ENCODE measurements at places on chromosomes 2 and 18. TPM values are rescaled to one million over a fixed set of nuclear protein-coding genes. Genes with fewer than 3 reads are reported as not detected.
A peak's percentile ranks its signal among the peaks of the same experiment; 100 is the strongest.

DNA sequence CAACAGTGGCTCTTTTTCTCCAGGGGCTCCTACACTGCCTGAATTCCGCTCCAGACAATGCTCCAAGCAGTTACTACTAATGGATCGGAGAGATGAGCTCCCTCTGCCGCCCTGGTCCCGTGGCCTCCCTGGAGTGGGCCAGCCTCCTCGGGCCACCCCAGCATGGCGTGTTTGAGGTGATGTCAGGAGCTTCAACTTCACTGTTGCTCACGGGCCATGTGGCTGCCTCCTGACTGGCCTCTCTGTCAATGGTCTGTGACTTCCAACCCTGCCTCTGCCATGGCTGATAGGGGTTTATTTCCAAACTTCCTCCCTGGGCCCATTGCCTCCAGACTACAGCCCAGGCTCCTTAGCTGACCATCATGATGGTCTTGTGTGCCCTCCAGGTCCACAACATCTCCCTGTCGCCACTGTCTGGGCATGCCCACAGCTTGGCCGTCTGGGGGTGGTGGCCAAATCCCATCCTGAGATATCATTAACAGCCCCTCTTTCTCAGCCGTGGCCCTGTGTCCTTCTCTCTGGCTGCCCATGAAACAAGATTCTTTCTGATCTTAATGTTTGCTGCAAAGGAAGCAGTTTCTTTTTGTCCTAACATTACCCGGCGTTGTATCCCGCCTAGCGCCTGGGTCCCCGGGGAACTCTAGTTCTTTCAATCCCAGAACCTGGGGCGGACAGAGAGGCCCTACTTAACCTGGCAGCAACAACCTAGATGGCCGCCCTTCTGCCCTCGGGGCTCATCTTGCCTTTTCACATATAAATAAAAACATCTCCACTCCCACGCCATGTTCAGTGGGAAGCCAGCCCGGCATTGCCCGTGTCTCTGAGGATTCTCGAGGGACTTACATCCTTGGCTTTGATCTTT is 38.1 kb downstream of the ATOH8 start:
- DNase-seq: no peak

- no peak for DNase-seq
Measured at GRCh38 chr2:10196948-10197696, 74.6 kb downstream of the RRM2 start.

GRCh38 chr2:168568476-168569267 is 112.6 kb downstream of the CERS6 start:
- no peak for DNase-seq

- peak; percentile 73 for DNase-seq
Measured at GRCh38 chr18:903701-904100, 970 bp upstream of the ADCYAP1 start.

- DNase-seq: no peak
Measured at GRCh38 chr2:63743170-63743981, 98.3 kb upstream of the UGP2 start.

- no peak for DNase-seq
Measured at GRCh38 chr2:6069381-6069780, 377.2 kb downstream of the SOX11 start.

- DNase-seq: no peak
Measured at GRCh38 chr2:97660044-97660774, 3.6 kb downstream of the ACTR1B start.

GRCh38 chr18:8029061-8029460 is 461.9 kb downstream of the PTPRM start:
- no peak for DNase-seq

DNA sequence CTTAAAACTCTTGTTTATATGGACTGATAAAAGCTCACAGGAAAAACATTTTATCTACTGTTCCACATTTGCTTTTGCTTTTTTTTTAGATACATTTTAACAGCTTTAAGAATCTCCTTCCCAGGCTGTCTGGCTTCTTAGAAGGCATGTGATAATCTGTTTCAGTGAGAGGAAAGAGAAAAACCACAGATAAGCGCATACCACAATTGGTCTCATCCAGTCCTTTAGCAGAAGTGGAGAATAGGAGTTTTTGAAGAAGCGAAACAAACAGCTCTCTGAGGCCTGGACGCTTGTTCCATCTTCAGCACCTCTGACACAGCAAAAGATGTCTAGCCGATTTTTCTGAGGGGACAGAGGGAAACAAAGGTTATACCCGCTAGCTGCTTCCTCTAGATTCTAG is 37.6 kb downstream of the RMC1 start:
- DNase-seq: no peak

DNA sequence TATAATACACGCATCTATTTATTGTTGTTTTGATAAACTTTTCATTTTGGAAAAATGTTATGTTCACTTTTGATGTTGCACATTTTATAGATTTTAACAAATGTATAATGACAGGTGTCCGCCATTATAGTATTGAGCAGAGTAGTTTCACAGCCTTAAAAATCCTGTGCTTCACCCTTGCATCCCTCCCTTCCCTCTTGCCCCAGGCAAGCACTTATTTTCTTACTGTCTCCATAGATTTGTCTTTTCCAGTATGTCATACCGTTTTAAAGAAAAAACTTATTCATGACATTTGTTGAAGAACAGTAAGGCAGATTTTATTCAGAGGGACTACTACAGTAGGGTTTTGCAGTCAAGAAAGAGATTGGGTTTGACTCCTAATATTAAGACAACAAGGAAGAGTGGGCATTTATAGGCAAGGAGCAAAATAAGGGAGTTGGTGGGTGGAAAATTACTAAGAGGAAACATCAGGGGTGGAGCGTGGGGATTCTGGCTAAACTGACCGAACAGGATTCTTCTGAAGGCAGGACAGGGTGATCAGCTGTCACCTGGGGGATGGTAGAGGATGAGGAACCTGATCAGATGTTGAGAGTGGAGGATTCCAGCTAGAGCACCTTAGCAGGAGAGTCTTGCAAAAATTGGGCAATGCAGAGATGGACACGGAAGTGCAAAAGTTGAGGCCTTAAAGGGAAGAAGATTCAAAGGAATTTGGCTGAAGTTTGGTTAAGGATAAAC is 108.8 kb downstream of the NCK2 start:
- no peak for DNase-seq

DNA sequence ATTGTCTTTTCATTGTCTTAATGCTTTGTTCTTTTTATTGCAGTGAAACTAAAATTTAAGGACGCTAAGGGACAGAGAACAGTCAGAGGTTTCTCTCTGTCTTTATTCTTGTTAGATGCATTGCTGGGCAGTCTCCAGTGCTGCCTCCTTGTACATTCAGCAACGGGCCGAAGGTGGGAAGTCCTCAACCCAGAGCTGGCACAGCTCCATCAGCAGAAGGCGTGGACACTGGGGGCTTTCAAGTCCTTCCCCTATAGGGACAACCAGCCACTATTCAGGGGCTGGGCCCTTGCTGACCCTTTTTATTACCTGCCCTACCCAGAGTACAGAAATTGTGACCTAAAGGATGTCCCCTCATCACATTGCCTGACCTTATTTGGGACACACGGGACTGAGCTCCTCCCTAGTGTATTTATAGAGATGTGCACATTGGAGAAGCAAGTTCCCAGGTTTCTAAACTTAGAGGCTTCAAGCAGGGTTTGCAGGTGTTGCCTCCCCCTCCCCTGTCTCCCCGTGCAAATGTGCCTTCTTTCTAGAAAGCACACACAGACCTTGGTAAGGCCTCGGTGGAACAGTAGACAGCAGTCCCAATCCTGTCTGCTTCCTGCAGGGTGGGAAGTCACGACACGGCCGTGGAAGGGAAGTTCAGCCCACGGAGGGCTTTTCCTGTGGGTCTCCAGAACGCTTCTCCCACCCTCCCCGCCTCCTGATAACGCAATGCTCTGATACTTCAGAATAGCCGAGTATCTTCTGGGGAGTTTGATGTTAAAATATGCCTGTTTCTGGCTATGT is 68.2 kb downstream of the ZCCHC2 start:
- DNase-seq: no peak

- DNase-seq: no peak
Measured at GRCh38 chr2:86275384-86275799, 62.0 kb downstream of the REEP1 start.

DNA sequence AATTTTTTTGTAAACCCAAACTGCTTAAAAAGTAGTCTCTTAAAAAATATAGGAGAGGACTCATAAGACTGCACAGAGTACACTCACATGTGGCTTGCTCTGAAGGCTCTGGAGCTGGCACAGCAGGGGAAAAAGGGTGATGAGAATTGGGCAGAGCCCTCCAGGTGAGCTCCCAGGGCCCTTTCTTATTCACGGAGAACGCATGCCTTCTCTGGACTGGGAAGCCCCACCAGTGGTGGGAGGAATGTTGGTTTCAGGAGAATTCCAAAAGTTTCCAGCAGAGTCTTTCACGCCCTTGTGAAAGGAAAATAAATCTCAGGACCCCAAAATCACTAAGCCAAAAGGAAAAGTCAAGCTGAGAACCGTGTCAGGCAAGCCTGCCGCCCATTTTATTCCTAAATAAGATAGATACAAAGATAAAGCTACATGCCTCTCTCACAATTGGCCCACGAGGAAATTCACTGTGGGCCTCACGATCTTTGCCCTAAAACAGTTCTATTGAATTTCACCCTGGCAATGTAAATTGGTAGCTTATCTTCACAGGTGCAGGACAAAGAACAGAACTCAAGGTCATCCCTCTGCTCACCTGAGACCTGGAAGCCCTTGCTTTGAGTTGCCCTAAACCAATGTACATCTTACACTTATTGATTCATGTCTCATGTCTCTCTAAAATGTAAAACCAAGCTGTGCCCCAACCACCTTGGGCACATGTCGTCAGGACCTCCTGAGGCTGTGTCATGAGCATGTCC is 15.5 kb upstream of the MC5R start:
- DNase-seq: no peak

DNA sequence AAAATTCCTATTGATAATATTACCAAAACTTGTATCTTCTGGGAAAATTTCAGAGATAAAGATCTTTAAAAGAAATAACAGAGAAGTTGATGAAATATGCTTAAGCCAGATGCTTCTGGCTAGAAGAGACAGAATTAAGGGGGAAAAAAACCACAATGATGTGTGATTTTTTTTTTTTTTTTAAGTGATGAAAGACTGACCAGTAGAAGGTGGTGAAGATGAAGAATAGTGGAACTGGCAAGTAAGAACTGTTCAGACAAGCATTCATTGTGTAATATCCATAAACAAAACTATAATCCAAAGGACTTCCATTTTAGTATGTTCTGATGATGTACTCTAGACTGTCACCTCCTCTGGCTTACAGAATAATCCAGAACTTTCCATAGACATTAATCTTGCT is 89.8 kb downstream of the INO80D start:
- DNase-seq: no peak

DNA sequence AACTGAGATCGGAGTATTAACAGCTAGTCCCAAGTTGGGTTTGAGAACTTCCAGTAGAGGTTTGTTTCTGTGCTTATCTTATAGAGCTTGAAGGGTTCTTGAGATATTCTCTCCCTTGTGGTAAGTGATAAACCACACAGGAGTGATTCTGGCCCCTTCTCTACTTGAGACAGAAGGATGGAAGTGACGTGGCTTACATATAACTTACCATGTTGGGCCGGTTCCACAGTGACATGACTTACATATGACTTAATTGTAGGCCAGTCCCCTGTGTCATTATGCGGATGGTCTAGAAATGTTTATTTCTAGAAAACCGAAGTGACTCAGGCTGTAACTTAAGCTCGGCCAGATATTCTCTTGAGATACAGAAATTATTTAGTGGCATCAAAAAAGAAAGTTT is 62.7 kb downstream of the TRAPPC12 start:
- DNase-seq: no peak

DNA sequence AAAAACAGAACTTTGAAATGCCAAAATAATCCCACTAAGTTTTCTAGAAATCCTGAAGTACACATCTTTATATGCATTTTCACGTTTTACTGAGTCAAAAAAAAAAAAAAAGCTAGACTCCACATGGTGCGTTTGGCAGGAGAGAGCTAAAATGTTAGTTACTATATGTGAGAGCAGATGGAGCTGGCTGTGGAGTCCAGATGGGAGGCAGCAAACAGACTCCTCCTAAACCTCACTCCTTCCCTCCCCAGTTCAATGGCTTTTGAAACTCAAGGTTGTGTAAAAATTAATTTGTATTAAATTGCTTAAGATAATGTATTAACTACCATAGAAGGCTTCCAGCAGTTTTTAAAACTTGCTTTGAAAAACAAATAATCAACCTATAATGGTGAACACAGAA is 248.8 kb downstream of the AGPS start:
- DNase-seq: no peak

DNA sequence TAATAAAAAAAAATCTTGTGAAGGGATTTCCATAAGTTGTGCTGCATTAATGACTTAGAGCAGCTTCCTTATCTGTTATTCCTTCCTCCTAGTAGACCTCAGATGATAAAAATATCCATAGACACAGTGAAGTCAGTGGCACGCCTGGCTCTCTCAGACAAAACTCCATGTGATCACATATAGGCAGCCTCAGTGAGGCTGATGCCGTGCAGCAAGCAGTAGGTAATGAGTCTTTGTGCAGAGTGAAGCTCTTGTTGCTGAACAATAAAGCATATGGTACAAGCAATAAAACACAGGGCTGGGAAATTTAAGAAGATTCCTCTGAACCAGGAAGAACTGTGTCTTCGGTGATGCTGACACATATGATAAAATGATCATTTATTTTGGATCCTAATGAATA is 102.7 kb downstream of the CSRNP3 start:
- DNase-seq: peak; percentile 69

DNA sequence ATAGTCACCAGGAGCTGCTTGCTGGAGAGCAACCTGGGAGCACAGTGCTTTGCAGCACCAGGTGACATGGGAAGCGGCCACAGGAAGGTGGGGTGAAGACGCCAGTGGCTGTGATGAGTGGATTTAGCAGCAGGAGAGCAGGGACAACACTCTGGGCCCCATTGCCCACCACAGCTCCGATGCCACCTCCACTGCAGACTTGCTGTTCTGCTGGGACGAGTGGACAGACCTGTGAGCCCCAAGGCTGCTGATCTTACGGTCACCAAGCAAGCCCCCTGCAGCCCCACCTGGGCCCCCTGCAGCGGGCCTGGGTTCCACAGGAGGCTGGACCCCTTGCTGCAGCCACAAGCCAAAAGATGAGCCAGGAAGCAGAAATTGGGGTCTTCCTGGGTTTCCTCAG is 73.7 kb downstream of the CTIF start:
- DNase-seq: no peak

The TMEM182 gene
- polyA plus RNA-seq: 171 TPM

The M1AP gene
- 0.33 TPM for polyA plus RNA-seq

The NRBP1 gene
- polyA plus RNA-seq: 126 TPM

The SCYGR4 gene
- polyA plus RNA-seq: not detected

The DPP4 gene
- 15.5 TPM for polyA plus RNA-seq

The NEU2 gene
- not detected for polyA plus RNA-seq

The CXCR4 gene
- polyA plus RNA-seq: 31.9 TPM

The AMMECR1L gene
- 17.9 TPM for polyA plus RNA-seq

The ABCB6 gene
- 36.0 TPM for polyA plus RNA-seq

The GAD1 gene
- 0.36 TPM for polyA plus RNA-seq

The ATP5F1A gene
- polyA plus RNA-seq: 447 TPM

The FHOD3 gene
- polyA plus RNA-seq: 23.8 TPM

The RRM2 gene
- 37.2 TPM for polyA plus RNA-seq

All from muscle of back (tissue), 13 donors.